Fibroblast of the aortic adventitia (primary cell): ENCODE measurements at places on chromosomes 16 and 17. TPM values are rescaled to one million over a fixed set of nuclear protein-coding genes. Genes with fewer than 3 reads are reported as not detected.

DNA sequence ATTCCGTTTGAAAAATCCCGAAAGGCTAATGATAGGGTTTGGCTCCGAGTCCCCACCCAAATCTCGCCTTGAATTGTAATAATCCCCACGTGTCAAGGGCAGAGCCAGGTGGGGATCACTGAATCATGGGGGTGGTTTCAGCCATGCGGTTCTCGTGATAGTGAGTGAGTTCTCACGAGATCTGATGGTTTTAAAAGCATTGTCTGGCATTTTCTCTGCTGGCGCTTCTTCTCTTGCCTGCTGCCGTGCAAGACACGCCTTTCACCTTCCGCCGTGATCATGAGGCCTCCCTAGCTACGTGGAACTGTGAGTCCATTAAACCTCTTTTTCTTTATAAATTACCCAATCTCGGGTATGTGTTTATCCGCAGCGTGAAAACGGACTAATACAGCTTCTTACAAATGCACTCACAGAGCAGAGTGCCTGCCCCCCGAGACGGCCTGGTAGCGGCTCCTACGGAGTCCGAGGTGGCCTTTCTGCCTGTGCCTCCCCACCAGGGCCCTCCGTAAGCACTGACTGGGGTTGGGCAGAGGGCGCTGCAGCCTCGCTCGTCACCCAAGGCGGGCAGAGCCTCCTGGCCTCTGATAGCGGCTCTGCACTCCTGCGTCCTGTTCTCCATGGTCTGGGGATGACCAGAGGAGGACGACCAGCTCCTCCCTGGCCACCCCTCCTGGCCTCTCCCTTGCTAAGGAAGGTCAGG is 131.7 kb downstream of the FOXL1 start:
- DNase-seq: no peak

- peak; percentile 68 for DNase-seq
Observed at GRCh38 chr17:27633312-27634025, 2.5 kb downstream of the LGALS9 start.

DNA sequence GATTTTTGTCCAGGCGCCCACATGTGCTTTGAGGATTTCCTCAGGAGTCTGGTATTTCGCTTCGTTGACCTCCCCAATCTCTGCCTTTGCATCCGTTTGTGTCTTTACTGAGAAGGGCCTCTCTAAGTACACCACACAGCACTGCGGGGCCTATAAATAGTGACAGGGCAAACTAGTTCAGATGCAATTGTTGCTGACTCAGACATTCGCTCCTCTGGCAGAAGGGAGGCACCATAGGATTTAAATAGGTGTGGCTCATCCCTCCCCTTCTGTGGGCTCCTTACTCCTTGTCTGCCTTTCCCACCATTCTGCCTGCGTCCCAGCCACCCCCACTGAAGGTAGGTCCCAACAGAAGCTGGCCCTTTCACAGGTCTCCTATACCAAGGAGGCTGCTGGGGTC is 192.3 kb downstream of the SHISA9 start:
- no peak for DNase-seq

- no peak for DNase-seq
Observed at GRCh38 chr17:47837401-47838039, 3.6 kb downstream of the SCRN2 start.

DNA sequence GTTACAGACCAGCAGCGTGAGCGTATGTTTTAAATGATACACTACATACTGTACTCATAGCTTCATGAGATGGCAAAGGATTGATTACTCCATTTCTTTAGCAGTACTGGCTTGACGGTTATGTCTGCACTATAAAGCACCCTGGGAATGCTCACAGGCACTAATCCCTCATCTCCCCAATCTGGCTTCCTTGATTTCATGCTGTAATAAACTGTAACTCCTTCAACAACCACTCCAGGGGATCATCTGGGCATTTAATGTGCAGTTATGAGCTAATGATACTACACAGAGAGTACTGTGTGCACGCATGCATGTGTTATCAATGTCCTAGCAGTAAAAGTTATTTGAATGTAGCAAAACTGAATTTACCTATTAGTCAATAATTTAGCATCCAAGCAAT is 20.2 kb downstream of the MEIOB start:
- no peak for DNase-seq

DNA sequence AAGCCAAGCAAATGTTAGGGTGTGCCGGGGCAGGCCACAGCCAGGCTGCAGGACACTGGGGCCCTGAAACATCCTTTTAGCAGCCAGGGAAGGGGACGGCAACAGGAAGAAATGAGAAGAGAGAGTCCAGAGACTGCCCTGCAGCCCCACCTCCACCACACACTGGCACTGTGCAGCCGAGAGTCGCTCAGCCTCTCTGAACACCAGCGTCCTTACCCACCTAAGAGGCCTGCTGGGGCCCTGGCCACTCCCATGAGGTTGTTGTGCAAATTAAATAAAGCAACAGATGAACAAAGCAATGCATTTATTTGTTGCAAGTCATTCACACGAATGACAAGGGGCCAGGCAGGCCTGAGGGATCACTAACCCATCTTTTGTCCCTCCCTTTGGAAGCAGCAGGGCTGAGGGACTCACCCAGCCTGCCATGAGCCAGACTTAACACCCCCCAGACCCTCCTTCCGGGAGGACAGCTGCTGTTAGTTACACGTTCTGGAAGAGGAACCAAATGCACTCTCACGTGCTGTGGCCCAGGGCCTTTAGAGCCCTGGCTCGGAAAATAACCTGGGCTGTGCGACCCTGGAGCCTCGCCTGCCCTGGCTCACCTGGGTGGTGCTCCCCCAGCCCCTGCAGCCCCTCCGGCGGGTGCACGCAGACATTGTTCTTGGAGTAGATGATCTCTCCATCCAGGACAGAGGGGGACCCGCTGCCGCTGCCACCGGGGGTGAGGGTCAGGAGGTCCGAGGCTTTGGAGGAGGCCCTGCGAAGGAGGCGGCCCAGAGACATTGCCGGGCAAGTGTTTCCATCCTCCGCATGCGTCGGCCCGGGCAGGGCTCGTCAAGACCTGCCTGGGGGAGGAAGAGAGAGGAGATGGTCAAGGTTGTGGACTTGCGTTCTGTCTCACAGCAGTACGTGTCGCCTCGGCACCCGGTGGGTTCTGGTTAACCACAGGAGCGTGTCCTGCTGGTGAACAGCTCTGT is 22.6 kb downstream of the TBC1D16 start:
- DNase-seq: no peak

Gene SPATA22
- total RNA-seq: not detected in 2 replicates

Gene CA4
- total RNA-seq: not detected in 2 replicates

Gene KRTAP3-2
- total RNA-seq: not detected in 2 replicates

Gene EME1
- total RNA-seq: 9.1 TPM in 1 of 2 replicates, not detected in the other

Gene GFAP
- not detected in 2 replicates for total RNA-seq

Gene EEF2KMT
- total RNA-seq: 2.2 and 13.1 TPM in 2 replicates
